ENCODE measurements at places on chromosomes 13 and 19.

GRCh38 chr19:41412953-41413352, 14.2 kb downstream of the B3GNT8 start:
- DNase-seq = no peak

- DNase-seq = peak; percentile 19
Observed at GRCh38 chr19:5434970-5435641, 20.1 kb upstream of the ZNRF4 start.

- no peak for DNase-seq
Observed at GRCh38 chr13:41520660-41521630, 63.6 kb downstream of the RGCC start.

- DNase-seq = no peak
Observed at GRCh38 chr19:6731822-6732221, 5.6 kb downstream of the GPR108 start.

Data from dermis blood vessel endothelial cell (primary cell).